ENCODE measurements at places on chromosomes 7 and 10.

GRCh38 chr10:50636618-50637579 is 13.1 kb upstream of the SGMS1 start:
- no peak for DNase-seq

- no peak for DNase-seq
These were observed 340.7 kb downstream of the KIF20B start for GRCh38 chr10:90042075-90042474.

DNA sequence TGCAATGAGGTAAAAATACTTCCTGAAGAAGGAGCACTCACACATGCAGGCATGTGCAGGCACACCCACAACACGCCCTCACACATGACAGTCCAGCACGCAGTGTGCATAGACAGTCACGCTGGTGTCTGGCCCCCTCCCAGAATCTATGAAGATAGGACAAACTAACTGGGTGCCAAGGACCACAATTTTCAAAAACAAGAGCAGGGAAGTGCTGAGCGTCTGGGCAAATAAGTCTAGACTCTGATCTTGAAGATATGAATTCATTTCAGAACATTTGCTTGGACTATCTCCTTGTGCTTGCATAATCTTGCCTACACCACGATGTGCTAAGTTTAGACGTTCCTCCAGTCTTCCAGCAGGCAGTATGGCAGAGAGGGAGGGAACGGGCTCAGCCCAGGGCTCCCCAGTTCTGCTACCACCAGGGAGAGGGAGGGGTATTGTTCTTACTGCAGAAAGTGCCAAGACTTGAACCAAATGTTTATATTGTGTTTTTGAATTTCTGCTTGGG is 276.5 kb upstream of the KLF6 start:
- no peak for DNase-seq

GRCh38 chr7:144142187-144142586 is 19.2 kb downstream of the OR2A14 start:
- no peak for DNase-seq
